ENCODE measurements at places on chromosomes 3 and 15.

DNA sequence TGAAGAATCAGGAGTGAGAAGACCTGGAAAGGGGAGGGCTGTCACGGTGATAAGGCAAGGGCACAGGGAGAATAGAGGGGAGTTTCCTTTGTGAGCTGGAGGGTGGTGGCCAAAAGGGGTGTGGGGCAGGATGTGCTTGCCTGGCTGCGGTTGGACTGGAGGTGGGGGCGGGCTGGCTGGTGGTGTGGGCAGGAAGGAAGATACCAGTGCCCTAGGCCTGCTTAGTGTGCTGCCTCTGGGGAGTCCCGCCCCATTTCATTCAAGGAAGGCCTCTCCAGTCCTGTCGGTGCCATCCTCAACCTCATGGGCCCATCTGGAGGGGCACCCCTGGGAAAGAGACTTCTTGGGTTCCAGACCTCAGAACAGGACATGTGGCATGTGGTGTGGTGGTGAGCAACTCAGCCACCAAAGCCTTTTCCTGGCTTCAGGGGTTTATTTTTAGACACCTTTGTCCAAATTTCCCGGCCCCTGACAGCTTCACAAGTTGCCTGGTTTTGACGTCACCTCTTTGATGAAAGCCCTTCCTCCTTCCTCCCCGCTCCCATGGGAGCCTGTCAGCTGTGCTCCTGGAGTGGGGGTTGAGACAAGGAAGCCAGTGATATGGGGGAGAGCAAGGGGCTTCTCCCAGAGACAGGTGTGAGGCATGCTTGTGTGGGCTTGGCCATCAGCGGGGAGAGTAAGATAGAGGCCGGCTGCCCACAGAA, 15.6 kb downstream of the TEX264 start:
- peak; percentile 69 for DNase-seq

- no peak for DNase-seq
Observed at GRCh38 chr3:123528130-123528529, 56.7 kb downstream of the HACD2 start.

GRCh38 chr3:45599424-45599886, 4.9 kb downstream of the LIMD1 start:
- DNase-seq, result no peak

DNA sequence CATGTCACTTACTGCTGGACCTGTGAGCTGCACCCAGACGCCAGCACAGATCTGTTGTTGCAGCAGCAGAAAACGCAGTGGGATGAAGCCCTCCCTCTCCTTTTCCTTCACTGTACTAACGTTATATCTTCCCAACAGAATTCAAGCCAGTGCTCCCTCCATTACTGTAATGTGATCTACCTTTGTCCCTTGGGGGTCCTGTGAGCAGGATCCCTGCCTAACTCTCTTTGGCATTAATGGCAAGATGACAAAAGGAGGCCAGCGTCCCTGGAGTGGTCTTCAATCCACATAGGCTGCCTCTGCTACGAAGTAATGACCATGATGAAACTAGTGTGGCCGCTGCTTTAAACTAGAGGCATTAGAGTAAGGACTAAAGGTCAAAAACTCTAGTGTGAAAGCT, 69.3 kb upstream of the SOX14 start:
- DNase-seq, result no peak

GRCh38 chr15:85128621-85129020, 147.0 kb downstream of the PDE8A start:
- no peak for DNase-seq

DNA sequence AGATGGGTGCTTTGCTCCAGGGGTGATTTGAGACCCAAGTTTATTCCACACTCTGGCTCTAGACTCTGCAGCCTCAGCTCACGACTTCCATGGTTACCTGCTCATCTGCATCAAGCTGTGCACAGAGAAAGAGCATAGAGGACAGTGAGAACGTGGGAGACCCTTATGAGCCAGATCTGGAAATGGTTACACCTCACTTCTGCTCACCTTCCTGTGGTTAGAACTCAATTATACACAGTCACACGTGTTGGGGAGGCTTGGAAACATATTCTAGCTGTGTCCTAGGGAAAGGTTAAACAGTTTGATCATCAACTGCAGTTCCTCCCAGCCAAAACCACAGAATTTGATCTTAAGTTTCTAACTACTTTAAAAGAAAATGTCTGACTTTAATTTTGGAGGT, 1.8 kb downstream of the FETUB start:
- no peak for DNase-seq
